Mammary epithelial cell (primary cell): ENCODE measurements at places on chromosomes 12 and 14.
A peak's percentile ranks its signal among the peaks of the same experiment; 100 is the strongest.

GRCh38 chr12:105935106-105935505 is 203.6 kb downstream of the NUAK1 start:
- peak; percentile 72 for DNase-seq

DNA sequence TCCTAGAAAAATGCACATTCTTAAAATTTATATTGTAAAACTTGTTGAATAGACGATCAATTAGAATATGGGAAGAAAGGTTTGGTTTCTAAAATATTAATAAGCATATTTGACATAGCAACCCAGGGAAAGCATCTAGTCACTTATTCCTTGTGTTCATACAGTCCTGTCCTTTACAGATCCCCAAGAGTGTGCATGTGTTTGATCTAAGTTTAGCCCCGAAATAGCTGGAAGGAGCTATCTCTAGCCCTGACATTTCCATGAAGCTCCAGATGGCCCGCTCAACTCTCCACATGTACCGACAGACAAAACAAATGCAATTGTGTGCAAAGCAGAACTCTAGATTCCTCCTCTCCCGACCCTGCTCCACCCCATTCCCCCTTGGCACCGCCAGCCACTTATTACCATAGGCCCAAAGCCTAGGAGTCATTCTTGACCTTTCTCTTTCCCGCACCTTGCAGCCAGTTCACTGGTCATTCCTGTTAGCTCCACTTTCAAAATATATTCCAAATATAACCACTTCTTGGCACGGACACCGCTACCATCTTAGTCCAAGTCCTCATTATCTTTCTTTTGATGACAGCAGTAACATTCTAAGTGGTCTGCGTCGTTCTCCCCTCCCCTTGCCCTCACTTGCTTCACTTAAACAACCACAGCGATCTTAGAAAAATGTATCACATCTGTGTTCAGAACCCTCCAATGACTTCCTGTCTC is 45.4 kb upstream of the GZMB start:
- DNase-seq, result no peak

- DNase-seq, result peak; percentile 53
These were observed 43.3 kb upstream of the DHRS4 start for GRCh38 chr14:23910101-23910875.

- DNase-seq, result no peak
These were observed 15.6 kb downstream of the CLECL1 start for GRCh38 chr12:9717070-9717925.

DNA sequence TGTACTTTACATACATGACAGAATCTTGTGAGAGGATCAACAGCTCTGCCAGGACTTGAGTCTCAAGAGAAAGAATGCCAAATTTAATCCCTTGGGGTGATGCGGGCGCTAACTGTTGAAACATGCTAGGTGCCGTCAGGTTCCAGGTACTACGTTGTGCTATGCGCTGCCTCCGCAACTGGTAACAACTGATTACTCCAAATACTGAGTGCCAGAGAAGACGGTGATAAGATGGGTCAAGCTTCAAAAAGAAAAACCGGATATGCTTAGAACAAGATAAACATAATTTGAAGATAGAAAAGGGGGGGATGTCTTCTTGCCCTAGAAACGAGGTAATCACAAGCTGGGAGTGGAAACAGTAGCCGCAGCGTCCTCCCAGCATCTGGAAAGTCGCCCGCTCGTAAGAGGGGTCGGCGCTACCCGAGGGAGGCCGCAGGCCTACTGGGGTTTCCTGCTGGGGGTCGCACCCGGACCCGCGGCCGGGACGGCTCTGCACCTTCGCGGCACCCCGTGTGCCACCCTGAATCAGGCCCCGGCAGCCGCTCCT is 678 bp downstream of the ZBTB25 start:
- DNase-seq, result peak; percentile 52

GRCh38 chr12:69066492-69067373 is 133.8 kb upstream of the CPM start:
- DNase-seq, result no peak

GRCh38 chr14:76078501-76078900 is 73.2 kb upstream of the GPATCH2L start:
- no peak for DNase-seq

DNA sequence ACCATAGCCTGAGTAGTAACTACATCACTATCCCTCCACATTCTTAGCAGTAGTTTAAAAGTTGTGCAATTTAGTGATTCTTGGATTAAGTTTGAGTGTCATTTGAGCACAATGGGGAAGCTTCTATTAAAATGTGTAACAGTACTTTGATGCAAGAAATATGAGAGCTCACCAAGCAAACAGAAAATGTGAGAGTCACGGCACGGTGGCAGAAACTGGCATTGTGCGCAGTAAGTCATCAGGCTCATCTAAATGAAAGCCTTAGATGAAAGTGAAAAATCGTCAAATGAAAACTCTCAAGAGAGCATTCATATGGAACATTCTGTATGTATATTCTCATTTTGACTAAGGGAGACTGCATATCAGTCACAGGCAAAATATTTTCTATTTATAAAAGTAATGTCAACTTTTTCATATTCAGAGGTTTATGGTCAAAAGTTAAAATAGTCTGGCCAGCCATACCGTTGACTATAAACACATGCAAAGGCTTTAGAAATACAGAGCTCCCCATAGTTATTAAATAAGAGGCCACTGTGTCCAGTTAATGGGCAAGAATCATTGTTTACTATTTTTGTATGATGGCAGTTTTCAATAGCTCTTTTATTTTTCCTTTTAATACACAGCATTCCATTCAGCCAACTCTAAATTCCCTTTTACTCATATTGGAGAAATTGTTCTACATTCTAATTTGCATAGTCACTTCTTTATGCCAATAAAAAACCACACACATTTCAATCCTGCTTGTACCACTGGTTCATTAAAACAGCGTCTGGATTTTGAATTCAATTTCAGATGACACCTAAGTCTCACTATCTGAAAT is 167.9 kb downstream of the PRKD1 start:
- DNase-seq, result no peak

DNA sequence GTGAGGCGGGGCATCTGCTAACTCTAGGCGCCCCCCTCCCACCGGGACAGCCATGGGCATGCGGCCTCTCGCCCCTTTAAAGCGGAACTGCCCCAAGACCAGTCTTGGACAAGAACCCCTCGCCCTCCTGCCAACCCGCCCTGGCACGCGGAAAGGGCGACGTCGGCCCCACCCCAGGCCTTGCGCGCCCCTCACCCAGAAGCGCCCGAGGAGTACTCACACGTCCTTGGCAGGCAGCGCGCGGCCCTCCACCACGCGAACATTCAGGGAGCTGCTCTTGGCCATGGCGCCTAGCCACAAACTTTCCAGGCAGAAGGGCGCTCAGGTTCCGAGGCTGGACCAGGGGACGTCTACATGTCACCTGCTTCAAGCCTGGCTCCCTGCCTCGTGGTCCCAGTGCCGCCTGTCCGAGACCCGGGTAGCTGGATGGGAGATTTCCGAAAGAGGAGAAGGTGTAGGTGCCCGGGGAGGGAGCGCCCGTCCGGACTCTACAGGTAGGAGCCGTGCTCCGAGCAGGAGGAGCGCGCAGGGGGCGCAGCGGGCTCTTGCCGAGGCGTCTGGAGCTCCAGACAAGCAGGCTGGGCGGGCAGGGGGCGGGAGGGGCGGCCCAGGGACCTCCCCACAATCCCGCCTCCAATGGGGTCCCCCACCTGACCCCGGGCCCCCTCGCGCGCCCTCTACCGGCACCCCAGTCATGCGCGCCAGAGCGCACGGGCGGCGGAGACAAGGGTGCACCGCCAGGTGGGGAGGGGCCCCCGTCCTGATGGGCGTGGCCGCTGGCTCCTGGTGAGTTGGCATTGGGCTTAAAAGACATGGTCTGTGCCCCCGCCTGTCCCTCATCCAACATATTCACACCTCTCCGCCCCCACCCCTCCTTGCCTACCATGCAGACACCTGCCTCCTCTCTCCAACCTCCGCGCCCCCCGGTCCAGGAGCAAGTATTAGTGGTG is at the start of gene RASAL1:
Gene RASAL1, minus strand, starts transcription at position 584 of the 950 bp plus-strand sequence. Its CDS starts 299 bp downstream, at position 285.
- DNase-seq, result peak; percentile 38

DNA sequence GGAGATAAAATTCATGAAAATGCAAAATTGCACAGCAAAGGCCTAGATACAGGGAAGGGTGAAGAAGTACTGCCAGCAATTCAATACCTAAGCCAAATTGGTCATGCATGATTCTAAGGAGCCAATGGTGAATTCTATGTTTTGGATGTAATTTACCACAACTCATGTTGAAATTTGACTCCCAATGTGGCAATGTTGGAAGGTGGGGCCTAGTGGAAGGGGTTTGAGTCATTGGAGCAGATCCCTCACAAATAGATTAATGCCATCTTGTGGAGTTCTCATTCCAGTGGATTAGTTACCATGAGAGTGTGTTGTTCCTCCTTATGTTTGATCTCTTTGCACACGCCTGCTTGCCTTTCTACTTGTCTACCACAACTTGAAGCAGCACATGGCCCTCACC is 194.0 kb upstream of the ALG10 start:
- peak; percentile 67 for DNase-seq

DNA sequence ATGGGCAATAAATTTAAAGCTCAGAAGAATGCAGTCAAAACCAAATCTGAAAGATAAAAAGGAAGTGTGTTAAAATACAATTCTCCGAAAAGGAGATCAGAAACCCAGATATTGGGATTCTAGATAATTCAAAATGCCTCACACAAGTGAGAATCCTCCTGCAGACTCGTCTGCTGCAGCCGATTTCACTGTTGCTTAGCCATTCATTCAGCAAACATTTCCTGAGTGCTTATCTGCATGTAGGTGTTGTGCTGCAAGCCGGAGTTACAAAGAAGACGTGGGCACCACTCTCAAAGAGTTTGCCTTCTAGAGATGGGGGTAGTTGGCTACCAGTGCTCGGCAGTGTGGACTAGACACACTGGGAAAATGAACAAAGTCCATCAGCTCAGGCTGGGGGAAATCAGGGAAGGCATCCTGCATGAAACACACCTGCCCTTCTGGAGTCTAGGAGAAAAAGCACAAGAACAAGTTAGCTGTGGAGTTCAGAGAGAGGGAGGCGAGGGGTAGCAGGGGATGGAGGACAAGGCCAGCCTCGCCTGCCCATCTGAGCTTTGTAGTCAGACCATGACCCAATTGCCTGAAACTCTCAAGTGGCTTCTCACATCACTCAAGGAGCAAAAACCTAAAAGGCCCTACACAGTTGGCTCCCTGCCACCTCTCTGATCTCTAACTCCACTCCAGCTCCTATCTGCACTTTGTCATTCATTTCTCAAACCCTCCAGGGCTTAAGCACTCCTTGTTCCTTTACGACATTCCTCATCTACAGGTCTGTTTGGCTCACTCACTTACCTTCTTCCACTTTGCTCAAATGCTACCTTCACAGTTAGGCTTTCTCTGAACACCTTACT is 310.0 kb upstream of the DDHD1 start:
- no peak for DNase-seq

GRCh38 chr14:49754570-49755097 is 13.3 kb upstream of the KLHDC2 start:
- DNase-seq, result peak; percentile 42

DNA sequence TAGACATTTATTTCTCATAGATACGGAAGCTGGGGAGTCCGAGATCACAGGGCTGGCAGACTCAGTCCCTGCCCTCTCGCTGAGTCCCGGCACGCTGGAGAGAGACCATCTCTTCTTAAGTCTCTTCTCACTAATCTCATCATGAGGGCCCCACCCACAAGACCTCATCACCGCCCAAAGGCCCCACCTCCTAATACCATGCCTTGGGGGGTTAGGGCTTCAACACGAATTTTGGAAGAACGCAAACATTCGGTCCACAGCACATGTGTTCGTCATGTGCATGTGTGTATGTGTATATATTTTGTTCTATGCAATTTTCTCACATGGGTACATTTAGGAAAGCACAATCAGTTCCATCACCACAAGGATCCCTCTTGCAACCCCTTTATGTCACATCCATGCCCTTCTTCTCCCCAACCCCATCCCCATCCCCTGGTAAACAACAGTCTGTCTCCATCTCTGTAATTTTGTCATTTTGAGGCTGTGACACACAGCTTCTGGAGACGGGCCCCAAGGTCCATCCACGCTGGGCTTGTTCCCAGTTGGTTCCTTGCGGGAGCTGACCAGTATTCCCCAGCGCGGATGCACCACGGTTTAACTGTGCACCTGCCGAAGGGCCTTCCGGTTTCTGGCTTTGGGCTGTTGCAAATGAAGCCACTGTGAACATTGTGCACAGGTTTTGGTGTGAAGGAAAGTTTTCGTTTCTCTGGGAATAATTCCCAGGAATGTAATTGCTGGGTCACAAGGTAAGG is 317.5 kb upstream of the DIO3 start:
- no peak for DNase-seq

DNA sequence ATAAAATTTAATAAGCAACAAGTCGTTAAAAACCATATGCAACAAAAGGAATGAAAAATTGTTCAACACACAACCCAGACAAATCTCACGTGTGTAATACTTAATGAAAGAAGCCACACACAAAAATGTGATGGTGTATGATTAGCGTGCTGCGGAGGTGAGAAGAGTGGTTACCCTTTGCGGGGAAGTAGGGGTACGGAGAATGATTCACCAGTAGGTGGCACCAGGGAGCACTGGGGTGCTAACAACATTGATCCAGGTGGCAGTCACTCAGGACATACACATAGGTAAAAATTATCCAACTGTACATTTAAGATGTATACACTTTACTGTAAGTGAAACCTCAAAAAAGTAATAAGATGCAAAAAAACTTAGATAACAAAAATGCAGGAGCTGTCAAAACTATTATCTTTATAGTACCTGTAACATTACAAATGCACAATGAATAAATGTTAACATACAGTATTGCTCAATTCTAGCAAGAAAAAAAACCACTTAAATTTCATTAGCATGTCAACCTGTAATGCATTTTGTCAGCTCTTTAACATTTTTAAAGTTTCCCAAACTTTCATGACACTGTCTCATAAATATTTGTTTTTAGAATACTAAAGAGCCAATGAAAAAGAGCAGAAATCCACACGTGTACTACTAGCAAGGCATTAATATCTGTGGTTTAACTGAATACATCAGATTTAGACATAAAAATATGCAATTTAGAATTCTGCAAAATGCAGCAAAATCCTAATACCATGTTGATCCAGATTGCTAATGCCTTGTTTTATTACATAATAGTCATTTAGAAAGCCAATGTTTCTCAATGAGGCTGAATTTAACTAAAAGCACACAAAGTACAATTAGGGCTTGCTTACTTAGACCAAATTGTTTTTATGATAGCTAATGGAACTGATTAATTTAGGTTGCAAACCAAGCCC is 46.7 kb downstream of the TMCC3 start:
- DNase-seq, result no peak

DNA sequence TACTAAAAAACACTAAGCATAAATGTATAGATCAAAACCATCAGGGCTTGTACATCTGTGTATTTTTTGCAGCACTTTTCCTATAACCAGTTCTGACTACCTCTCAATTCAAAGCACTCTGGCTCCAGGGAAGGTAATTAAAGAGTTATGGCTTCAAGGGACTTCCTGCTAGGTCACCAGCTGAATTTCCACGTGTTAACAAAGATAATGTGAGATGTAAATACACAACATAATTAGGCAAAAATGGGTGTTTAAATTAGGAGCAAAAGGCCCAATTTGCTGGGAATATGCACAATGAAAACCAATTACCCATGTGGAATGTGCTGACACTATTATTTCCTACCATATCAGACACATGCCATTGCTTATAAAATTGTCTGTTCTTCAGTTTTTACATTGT is 513.4 kb upstream of the FLRT2 start:
- DNase-seq, result no peak
